ENCODE measurements at places on chromosomes 7 and 10.

DNA sequence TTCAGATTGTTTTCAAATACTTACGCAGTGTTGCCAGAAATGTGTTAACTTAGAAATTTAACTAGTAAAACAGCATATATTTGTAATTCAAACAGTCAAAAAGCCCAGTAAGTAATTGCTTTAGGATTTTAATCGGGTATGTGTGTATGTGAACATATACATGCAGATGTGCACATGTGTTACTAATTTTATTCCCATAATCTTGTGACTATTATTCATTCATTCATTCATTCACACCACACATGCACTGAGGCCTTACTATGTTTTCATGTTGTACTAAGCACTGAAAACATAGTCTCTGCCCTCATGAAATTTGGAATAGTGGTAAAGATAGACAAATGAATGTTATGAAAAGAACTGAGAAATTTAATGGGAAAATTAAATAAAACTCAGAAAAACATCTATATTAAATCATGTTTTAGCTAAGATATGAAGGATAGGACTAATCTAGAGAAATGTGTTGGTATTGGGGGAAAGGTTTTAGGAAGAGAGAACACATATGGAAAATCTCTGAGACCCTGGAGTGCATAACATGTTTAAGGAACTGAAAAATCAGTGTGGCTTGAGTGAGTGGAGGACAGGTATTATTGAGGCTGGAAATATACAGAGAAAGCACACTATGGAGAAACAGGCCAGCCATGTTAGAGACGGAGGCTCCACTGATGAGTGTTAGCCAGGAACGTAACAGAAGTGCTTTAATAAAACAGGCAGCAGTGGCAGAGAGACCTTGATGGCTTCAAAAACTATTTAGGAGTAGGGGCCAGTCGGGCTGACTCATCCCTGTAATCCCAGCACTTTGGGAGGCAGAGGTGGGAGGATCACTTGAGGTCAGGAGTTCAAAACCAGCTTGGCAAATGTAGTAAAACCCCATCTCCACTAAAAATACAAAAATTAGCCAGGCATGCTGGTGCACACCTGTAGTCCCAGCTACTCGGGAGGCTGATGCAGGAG, 80.3 kb downstream of the HDAC9 start:
- DNase-seq, result no peak

DNA sequence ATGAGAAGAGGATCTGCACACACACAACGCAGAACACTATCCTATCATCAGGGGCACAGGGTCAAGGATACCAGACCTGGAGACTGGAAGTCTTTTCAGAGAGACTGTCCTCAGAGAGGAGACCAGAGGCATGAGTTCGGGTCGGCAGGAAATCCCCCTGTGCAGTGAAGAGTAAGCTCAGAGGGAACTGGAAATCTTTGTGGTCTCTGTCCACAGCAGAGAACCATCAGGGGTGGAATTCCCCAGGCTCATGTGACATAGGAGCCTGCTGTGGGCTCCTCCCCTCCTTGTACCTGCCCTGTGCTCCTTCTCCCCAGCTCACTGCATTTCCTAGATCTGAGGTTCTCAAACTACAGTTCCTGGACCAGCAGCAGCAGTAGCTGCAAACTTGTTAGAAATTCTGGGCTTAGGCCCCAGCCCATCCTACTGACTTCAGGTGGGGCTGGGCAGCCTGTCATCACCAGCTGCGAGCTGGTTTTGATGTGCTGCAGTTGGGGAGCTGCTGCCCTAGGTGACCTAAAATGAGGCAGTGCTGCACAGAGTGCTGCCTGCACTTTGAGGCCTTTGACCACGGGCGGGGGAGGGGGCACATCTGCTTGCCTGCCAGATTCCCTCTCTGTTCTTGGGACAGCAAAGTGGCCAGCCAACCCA, 2.4 kb downstream of the ZMIZ2 start:
- DNase-seq, result peak; percentile 26

- DNase-seq, result no peak
Measured at GRCh38 chr10:6609625-6610024, 29.5 kb upstream of the PRKCQ start.

- DNase-seq, result no peak
Measured at GRCh38 chr10:42991442-42992098, 85.3 kb upstream of the RET start.

GRCh38 chr10:124898471-124898870, 43.5 kb upstream of the ZRANB1 start:
- DNase-seq, result no peak

DNA sequence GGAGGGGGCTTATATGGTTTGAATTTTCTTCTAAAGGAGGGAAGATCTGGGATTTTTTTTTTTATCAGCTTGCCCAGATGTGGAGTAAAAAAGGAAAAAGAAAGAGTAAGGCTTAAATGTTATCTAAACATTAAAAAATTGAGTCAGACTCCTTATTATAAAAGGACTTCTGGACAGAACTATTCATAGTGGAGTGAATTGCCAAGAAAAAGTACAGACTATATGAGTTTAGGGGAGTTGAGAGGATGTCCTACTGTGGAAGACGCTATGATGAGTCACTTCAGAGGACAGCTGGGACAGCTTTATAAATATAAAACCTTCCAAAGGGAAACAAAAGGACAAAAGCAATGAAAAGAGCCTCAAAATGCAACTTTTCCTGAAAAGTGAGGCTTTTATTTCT, 73.0 kb downstream of the TFPI2 start:
- no peak for DNase-seq

DNA sequence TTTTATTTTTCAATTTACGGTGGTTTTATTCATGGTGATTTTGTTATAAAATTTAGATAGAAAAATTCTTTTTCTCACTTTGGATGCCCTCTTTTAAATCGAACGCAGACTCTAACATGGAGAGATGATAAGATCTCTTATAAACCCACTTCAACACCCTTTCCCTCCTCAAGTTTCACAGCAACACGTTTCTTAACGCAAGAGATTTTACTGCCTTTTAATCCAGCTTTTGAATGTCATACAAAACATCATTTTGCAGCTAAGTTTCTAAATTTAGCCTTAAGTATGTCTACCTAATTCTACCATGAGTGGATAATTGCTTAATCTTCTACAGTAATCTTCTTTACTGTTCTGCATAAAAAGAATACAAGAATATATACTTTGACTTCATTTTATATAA, 70.0 kb downstream of the SEMA3C start:
- DNase-seq, result no peak

GRCh38 chr10:122828716-122829255, 16.9 kb downstream of the CUZD1 start:
- DNase-seq, result no peak

Data from foreskin fibroblast (primary cell).